ENCODE measurements at places on chromosomes 4 and X.

- H3K27me3 ChIP-seq, result no peaks in the 10 kb centered on the region
- no peak for DNase-seq
- peaks cover 11% of the 10 kb centered on the region for H3K4me1 ChIP-seq
- H3K4me3 ChIP-seq, result no peak overlapping the region
- H3K36me3 ChIP-seq, result peaks cover 40% of the 10 kb centered on the region
These were observed 15.8 kb downstream of the CAMK2D start for GRCh38 chr4:113745711-113746110.

DNA sequence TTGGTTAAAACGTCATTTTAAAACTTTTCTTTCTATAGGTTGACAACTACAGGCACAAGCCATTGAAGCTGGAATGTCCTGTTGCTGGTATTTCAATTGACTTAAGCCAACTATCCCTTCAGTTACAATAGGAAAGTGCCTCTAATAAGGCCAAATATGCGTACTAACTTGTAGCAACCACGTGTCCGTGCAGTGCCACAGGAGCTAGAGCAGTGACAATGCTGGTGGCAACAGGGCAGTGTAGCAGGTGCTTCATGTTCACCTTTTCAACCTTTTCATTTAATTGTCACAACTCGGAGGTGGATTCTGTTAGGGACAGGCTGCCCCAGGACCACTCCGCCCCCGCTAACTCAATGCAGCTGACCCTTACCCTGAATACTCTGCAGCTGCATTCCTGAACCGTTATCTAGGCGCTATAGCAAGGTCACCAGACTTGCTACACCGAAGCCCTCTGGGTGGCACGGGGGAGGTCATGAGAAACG is 37.7 kb downstream of the ERVMER34-1 start:
- no peak for DNase-seq
- peak overlapping the region; percentile 92 for H3K4me3 ChIP-seq
- peak overlapping the region; percentile 97 for H3K27ac ChIP-seq
- H3K27me3 ChIP-seq, result peaks cover 3% of the 10 kb centered on the region

DNA sequence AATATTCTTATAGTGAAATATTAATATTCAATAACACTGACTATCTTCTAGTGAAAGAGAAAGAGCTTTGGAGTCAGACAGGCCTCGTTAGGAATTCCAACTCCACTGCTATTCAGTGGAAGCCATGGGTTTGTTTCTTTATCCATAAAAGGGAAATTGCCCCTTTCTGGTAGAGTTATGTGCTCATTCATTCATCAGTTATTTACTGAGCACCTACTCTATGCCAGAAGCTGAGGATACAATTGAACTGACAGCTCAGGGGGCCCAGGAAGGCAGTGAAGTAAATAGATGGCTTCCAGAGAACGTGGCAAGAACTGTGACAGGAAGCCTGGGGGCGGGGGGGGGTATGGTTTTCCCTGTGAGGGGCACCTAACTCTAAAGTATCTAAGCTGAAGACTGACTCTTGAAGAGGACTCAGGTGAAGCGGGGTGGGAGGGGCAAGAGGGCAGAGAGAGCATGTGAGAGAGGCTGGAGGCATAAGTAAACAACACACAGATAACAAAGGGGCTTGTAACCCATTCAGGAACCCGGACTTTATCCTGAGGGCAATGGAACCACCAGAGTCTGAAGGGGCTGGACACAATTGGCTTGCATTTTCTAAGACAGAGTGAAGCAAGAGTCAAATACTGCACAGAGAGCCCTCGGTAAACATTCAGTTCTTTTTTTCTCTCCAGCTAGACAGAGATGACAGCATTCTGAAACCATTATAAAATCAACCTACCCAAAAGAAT is 20.3 kb downstream of the ANXA5 start:
- peaks cover 51% of the 10 kb centered on the region for H3K36me3 ChIP-seq
- H3K27ac ChIP-seq, result no peak overlapping the region
- peaks cover 1% of the 10 kb centered on the region for H3K4me1 ChIP-seq
- DNase-seq, result no peak
- no peaks in the 10 kb centered on the region for H3K27me3 ChIP-seq

DNA sequence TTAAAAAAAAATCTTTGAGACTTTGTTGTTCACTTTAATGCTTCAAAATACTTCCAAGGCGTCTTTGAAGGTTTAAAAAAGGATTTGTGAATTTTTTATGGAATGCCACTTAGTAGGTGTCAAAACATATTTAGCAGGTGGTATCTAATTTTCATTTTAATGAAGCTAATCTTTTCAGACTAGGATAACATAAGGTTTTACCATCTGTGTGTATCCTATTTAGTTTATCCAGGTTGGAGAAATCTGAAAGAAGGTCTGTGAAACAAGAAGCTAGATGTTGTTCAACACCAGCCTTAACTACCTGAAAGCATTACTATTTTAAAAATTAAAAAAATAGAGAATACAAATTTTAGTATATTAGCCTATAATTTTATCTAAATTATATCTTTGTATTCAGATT is 193.4 kb downstream of the GRID2 start:
- no peak overlapping the region for H3K27ac ChIP-seq
- no peaks in the 10 kb centered on the region for H3K36me3 ChIP-seq
- no peak overlapping the region for H3K4me3 ChIP-seq
- H3K27me3 ChIP-seq, result no peaks in the 10 kb centered on the region
- DNase-seq, result no peak

DNA sequence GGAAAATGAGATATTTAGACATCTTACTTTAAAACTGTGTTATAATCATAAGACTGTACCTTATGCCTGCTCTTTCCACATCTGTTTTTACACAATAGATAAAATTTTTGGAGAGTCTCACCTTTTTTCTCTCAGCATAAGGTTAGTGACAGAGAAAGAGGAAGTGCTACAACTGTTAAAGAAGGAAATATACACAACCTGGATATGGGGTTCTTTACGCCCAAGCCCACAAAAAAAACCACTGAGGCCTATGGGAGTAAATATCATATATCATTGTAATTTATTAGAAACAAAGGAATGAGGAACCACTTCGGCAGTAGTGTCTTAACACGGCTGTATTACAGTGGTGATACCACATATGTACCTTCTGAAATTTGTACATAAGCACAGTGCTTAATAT is 265.9 kb upstream of the GK2 start:
- no peak for DNase-seq
- H3K4me1 ChIP-seq, result no peaks in the 10 kb centered on the region
- no peak overlapping the region for H3K27ac ChIP-seq
- H3K27me3 ChIP-seq, result no peaks in the 10 kb centered on the region
- no peak overlapping the region for H3K4me3 ChIP-seq

GRCh38 chr4:96347582-96347981 is 507.7 kb downstream of the PDHA2 start:
- no peak overlapping the region for H3K27ac ChIP-seq
- H3K36me3 ChIP-seq, result no peaks in the 10 kb centered on the region
- no peaks in the 10 kb centered on the region for H3K27me3 ChIP-seq
- H3K4me3 ChIP-seq, result no peak overlapping the region
- no peaks in the 10 kb centered on the region for H3K4me1 ChIP-seq
- no peak for DNase-seq

- no peaks in the 10 kb centered on the region for H3K4me1 ChIP-seq
- DNase-seq, result no peak
- no peaks in the 10 kb centered on the region for H3K36me3 ChIP-seq
- H3K27me3 ChIP-seq, result no peaks in the 10 kb centered on the region
These were observed 28.9 kb upstream of the PRPS1 start for GRCh38 chrX:107599450-107599861.

- no peaks in the 10 kb centered on the region for H3K4me1 ChIP-seq
- no peaks in the 10 kb centered on the region for H3K27me3 ChIP-seq
- no peak overlapping the region for H3K27ac ChIP-seq
- H3K36me3 ChIP-seq, result no peaks in the 10 kb centered on the region
- H3K4me3 ChIP-seq, result no peak overlapping the region
These were observed 13.7 kb upstream of the WDR1 start for GRCh38 chr4:10130178-10130888.

DNA sequence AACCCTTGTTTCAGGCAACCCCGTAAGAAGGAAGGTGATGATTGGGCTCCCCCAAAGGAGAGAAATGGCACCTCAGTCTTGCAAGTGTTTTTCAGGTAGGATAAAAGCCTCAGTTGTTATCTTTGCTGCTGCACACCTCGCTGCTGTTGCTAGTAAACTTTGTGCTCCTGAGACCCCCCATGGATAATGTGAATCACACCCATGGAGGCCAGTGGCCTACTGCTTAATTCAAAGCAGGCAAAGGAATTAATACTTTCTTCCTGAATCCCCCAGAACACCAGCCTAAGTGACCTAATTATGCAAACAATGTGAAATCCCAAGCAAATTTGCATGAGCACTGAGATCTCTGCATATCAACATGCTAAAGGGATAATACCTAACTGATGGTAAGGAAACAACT is 337.5 kb downstream of the GRIA2 start:
- no peaks in the 10 kb centered on the region for H3K27me3 ChIP-seq
- no peak overlapping the region for H3K4me3 ChIP-seq
- no peak overlapping the region for H3K27ac ChIP-seq
- H3K4me1 ChIP-seq, result no peaks in the 10 kb centered on the region
- DNase-seq, result no peak
- H3K36me3 ChIP-seq, result no peaks in the 10 kb centered on the region

GRCh38 chrX:15468036-15468435 is 25.1 kb downstream of the PIR start:
- H3K4me3 ChIP-seq, result no peak overlapping the region
- H3K36me3 ChIP-seq, result no peaks in the 10 kb centered on the region
- H3K4me1 ChIP-seq, result no peaks in the 10 kb centered on the region

- H3K36me3 ChIP-seq, result no peaks in the 10 kb centered on the region
- H3K27me3 ChIP-seq, result no peaks in the 10 kb centered on the region
- no peaks in the 10 kb centered on the region for H3K4me1 ChIP-seq
- no peak overlapping the region for H3K27ac ChIP-seq
These were observed 134.1 kb downstream of the PJA1 start for GRCh38 chrX:69031181-69031580.

DNA sequence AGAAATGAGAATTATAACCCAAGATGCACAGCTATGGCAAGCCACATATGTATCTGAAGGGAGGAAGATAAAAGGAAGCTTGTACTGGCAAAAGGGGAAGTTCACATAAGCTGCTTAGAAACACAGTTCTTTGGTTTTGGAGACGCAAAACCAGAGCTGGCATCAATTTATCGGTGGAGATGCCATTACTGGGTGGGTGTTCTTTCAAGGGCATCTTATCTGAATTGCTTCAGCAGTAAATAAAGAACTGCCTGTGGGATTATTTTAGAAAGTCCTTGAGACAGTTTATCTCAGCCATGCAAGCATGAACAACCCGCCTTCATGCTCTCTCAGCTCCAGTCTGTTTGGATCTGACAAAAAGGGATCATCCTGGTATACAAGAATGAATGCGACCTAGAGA is 60.8 kb downstream of the DDX60 start:
- H3K4me1 ChIP-seq, result peaks cover 4% of the 10 kb centered on the region
- peaks cover 77% of the 10 kb centered on the region for H3K36me3 ChIP-seq
- DNase-seq, result no peak
- no peak overlapping the region for H3K27ac ChIP-seq
- no peak overlapping the region for H3K4me3 ChIP-seq

DNA sequence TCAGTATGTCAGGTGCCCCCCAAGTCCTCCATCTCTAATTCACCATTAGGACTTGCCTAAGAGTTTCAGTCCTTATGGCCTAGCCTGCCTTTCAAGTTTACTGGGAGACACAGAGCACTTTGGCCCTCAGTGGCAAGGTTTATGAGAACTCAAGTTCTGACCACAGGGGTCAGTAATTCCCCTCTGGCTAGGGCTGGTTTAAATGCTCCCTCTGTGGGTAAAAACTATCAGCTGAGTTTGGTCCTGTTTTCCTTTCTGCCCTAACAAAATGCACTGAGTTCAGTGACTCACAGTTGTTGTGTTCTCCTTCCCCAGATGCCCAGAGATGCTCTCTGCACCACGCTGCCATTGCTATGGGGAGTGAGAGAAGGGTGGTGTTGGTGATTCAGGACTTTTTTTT is 163.2 kb downstream of the RELL1 start:
- H3K4me1 ChIP-seq, result no peaks in the 10 kb centered on the region
- H3K27ac ChIP-seq, result no peak overlapping the region
- H3K4me3 ChIP-seq, result no peak overlapping the region

DNA sequence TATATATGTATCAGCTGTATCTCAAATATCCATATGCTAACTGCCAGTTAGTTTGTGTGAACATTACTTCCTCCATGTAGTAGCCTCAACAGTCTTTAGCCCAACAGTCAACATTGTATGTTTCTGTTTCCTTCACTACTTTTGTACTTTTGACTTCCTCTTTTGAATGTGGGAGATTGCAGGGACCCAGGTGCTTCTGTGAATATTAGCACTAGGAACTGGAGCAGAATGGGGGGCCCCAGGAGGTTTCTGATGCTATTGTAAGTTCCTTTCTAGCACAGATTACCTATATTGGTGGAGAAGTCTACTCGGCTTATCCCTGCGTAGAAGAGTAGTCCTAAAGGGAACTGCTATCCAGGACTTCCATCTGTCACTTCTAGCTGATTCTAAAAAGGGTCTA is 2.3 kb downstream of the PLAC8 start:
- H3K27me3 ChIP-seq, result no peaks in the 10 kb centered on the region
- H3K36me3 ChIP-seq, result peaks cover 61% of the 10 kb centered on the region
- H3K27ac ChIP-seq, result peak overlapping the region; percentile 92
- peak overlapping the region; percentile 92 for H3K4me3 ChIP-seq

GRCh38 chrX:8364369-8365141 is 100.1 kb upstream of the VCX3B start:
- no peak overlapping the region for H3K27ac ChIP-seq
- no peak for DNase-seq
- H3K4me1 ChIP-seq, result no peaks in the 10 kb centered on the region
- H3K27me3 ChIP-seq, result no peaks in the 10 kb centered on the region
- H3K4me3 ChIP-seq, result no peak overlapping the region

GRCh38 chr4:101724093-101724492 is 66.4 kb upstream of the BANK1 start:
- H3K36me3 ChIP-seq, result no peaks in the 10 kb centered on the region
- no peak overlapping the region for H3K27ac ChIP-seq
- no peak for DNase-seq
- H3K4me3 ChIP-seq, result no peak overlapping the region
- H3K27me3 ChIP-seq, result no peaks in the 10 kb centered on the region
- H3K4me1 ChIP-seq, result peaks cover 5% of the 10 kb centered on the region

DNA sequence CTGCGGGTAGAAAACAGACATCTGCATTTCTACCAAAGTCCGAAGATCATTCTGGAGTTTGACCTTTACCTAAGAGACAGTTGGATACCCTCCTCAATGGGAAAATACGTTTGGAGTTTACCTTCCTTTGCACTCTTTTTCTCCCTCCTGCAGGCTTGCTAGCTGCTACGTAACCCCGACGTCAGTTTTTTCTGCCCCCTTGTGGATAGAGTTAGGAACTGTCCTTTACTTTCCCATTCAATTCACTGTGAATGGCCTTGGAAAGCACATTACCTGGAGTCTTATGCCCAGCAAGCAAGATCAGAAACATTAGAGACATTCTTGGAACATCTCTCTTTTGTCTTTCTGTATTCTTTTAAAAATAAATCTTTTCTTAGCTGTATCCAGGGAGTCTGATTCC is 250.7 kb downstream of the NAP1L3 start:
- no peaks in the 10 kb centered on the region for H3K4me1 ChIP-seq
- H3K27me3 ChIP-seq, result no peaks in the 10 kb centered on the region
- no peaks in the 10 kb centered on the region for H3K36me3 ChIP-seq
- no peak overlapping the region for H3K4me3 ChIP-seq
- no peak overlapping the region for H3K27ac ChIP-seq
- peak; percentile 6 for DNase-seq

Data from activated CD4-positive, alpha-beta T cell treated with anti-CD3 and anti-CD28 coated beads, Interleukin-2, amount 10 ng/mL, durations not matched to agents 7 days and 5 days (primary cell).